ENCODE measurements at places on chromosomes 6 and 20. TPM values are rescaled to one million over a fixed set of nuclear protein-coding genes. Genes with fewer than 3 reads are reported as not detected.

- DNase-seq = no peak
These were observed 58.7 kb downstream of the SNX5 start for GRCh38 chr20:17909869-17910321.

DNA sequence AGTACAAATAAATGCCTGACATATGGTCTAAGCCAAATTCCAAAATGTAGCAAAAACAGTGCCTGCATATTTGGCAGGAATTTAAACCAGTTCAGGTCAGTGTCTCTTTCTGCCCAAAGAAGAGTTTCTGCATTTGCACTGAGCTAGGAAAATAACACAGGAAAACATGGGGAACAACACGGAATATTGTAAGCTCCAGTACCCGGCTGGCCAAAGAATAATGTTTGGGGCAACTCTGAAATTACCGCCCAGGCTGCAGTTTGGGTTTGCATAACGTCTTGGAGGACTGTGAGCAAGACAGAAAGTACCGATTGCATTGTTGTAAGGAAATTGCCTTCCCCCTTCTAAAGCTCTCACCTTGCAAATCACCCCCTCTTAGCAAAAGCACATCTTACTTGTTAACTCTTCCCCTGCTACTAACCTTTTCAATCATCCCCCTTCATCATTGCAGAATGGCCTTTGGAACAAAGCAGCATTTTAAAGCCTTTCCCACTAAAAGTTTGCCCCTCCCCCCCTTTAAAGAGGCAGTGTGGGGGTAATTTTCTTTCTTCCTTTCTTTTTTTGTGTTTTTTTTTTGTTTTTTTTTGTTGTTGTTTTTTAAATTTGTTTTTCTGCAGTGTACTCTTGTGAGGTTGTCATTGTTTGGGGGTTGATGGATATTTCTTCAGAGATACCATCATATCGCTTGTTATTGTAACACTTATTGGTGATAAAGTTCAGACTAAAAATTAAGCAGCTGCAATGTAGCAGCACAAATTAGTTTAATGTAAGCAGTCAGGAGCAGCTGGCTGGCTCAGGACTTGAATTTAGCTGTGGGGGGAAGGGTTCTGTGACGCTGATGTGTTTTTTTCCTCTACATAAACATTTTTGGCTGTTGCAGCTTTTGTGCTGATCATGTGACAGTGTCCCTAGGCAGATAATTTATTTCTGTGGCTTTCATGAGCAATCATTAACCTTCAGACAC is 100.0 kb upstream of the CITED2 start:
- DNase-seq = no peak

- no peak for DNase-seq
These were observed 88.0 kb downstream of the SCML4 start for GRCh38 chr6:107735906-107736635.

- DNase-seq = peak; percentile 54
These were observed 8.5 kb upstream of the PSMG4 start for GRCh38 chr6:3250231-3250675.

GRCh38 chr6:74152096-74152675 is 456.2 kb downstream of the CD109 start:
- no peak for DNase-seq

GRCh38 chr6:47084610-47085009 is 42.5 kb upstream of the ADGRF1 start:
- no peak for DNase-seq

- DNase-seq = no peak
These were observed 3.5 kb upstream of the FABP7 start for GRCh38 chr6:122775975-122776374.

DNA sequence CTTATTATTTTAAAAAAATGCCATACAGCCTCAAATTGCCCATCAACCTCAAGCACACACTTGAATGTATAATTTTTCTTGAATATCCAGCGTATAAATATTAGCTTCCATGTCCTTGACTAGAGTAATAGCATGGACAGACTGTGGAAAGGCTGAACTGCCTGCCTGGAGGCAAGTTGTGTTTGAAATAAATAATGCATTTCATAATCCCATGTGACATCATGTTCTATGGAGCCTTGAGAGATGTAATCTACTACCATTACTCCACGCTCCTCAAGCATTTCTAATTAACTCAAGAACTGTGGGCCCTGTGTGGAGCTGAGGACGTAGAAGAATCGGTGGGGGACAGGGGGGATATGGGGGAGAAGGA is 94.2 kb downstream of the CDS2 start:
- DNase-seq = no peak

GRCh38 chr6:146770965-146771735 is 172.4 kb downstream of the ADGB start:
- DNase-seq = peak; percentile 84

Gene HM13
- 46.7 TPM for total RNA-seq

Gene DNMT3B
- total RNA-seq = 0.32 TPM

Gene RBPJL
- not detected for total RNA-seq

Gene WFDC5
- total RNA-seq = not detected

Gene MYLK2
- total RNA-seq = 0.35 TPM
